ENCODE measurements at places on chromosomes 1 and 21.

- no peak for DNase-seq
Measured at GRCh38 chr1:24903011-24903461, 27.0 kb downstream of the RUNX3 start.

GRCh38 chr1:78096017-78096416, 50.3 kb downstream of the GIPC2 start:
- no peak for DNase-seq

- no peak for DNase-seq
Measured at GRCh38 chr21:45126204-45126626, 51.8 kb downstream of the ADARB1 start.

DNA sequence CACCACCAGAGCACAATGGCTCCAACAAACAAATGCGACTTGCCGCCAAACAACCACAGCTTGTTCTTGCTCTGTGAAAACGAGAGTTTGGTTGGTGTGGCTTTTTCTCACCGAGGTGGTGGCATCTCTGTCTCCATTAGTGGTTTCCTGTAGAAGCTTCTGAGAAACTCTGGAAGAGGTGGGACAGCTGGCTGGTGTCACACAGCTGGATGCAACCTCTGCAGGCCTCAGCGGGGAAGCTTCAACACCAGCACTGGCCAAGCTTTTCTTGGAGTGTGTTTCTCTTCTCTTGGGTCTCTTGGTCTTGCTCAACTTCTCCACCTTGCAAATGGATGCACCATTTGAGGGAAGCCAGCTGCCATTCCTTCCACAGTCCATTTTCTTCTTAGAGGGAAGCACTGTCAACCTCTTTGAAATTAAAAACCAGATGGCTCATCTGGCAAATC, 124.8 kb downstream of the KCNN3 start:
- peak; percentile 17 for DNase-seq

DNA sequence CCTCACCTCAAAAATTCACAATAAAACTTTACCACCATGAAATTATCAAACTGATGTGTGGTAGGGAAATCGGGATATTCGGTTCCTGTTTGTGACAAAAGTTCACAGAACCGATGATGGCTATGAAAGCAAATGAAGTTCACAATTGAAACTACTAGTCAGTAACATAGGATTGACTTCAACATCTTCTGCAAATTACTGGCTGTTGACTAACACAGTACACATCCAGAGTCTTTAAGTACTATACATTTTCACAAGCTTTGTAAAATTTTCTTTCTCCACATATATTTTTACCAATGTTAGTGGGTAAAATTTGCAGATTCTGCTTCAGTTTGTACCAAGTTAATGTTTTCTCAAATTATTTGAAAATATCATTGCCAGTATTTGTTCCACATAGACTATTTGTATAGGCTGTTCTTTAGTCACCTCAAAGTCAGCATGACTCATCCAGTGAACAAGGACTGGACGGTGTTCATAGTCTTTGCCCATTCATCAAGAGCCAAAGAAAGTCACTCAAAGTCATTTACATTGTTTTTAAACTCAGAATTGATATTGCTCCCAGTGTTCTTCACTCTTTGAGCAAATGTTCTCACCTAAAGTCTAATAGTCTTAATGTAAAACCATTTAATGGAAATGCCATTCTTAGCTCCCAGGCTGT, 213.4 kb downstream of the USP25 start:
- DNase-seq = no peak
